Liver (tissue), 10 donors: ENCODE measurements at places on chromosomes 2 and 18. TPM values are rescaled to one million over a fixed set of nuclear protein-coding genes. Genes with fewer than 3 reads are reported as not detected.

Gene PSTPIP2
- 12.8 TPM for total RNA-seq

Gene SERTAD2
- total RNA-seq, result 13.3 TPM

Gene C18orf54
- 0.42 TPM for total RNA-seq

Gene CCL20
- 5.9 TPM for total RNA-seq

Gene TUBA4B
- total RNA-seq, result 0.08 TPM

DNA sequence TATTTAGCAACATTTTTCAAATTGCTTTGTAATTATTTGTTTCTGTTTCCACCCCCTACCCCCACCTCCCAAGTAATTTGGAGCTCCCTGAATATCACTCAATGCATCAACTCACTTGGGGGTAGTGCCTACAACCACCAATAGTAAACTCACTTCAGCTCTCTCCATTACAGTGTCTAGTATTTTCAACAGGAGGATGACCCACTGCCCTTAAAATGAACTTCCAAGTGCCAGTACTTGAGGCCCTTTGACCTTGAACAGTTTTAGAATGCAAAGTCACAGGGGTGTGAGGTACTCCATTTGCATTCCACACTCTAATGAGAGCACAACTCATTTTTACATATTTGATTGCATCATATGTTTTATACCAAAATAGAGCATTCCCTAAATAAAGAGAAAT lies 523.0 kb downstream of the ERBB4 start:
- no peaks in the 10 kb centered on the region for H3K4me1 ChIP-seq
- H3K36me3 ChIP-seq, result no peaks in the 10 kb centered on the region
- no peak overlapping the region for H3K27ac ChIP-seq
- no peak for DNase-seq
- H3K27me3 ChIP-seq, result no peaks in the 10 kb centered on the region

- H3K4me1 ChIP-seq, result no peaks in the 10 kb centered on the region
- no peaks in the 10 kb centered on the region for H3K36me3 ChIP-seq
- no peak for DNase-seq
Observed at GRCh38 chr2:122070241-122070731, 314.8 kb downstream of the TSN start.

- peaks cover 5% of the 10 kb centered on the region for H3K36me3 ChIP-seq
- H3K4me1 ChIP-seq, result no peaks in the 10 kb centered on the region
- no peaks in the 10 kb centered on the region for H3K27me3 ChIP-seq
- H3K27ac ChIP-seq, result no peak overlapping the region
Observed at GRCh38 chr2:106161938-106162820, 31.9 kb downstream of the UXS1 start.

DNA sequence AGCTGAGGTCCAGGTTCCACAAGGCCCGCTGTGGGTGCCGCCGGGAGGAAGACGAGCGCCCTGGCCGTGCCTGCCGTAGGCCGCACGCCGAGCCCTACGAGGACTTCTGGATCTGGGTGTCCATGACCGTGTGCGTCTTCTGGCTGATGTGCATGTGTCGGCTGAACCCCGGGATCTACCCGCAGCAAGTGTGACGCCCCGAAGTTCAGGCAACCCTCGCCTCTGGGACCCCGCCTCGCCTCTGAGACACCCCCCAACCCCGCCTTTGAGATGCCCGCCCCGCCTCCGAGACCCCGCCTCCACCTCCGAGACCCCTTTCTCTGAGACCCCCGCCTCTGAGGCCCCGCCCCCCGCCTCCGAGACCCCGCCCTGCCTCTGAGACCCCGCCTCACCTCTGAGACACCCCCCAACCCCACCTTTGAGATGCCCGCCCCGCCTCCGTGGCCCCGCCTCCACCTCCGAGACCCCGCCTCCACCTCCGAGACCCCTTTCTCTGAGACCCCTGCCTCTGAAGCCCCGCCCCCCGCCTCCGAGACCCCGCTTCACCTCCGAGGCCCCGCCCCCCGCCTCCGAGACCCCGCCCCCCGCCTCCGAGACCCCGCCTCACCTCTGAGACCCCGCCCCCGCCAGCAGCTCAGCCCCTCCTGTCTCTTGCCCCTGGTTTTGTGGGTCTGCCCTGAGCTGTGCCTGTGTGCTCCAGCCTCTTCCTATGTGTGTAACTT lies 3.7 kb downstream of the RTP5 start:
- H3K36me3 ChIP-seq, result no peaks in the 10 kb centered on the region
- no peak overlapping the region for H3K27ac ChIP-seq
- no peak overlapping the region for H3K4me3 ChIP-seq

DNA sequence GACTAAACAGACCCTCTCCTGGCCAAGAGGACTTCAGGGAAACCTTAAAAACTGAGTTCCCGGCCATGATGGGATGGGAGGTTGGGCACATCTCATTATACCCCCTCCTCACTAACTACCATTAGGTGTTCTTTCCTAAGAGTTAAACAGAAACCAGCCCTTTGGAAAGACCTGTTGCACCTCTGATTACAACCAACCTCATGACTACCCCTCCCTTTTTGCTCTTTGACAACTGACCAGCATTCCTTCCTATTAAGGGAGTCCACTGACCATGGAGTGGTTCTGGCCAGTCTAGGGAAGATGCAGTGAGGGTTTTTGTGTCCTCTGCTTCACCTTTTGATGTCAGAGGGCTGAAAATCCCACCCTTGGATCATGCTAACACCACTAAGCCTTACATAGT lies 44.5 kb upstream of the FRZB start:
- peaks cover 41% of the 10 kb centered on the region for H3K4me1 ChIP-seq
- H3K27me3 ChIP-seq, result no peaks in the 10 kb centered on the region
- no peak overlapping the region for H3K4me3 ChIP-seq

- H3K27me3 ChIP-seq, result no peaks in the 10 kb centered on the region
- no peaks in the 10 kb centered on the region for H3K36me3 ChIP-seq
- DNase-seq, result no peak
- no peak overlapping the region for H3K4me3 ChIP-seq
Observed at GRCh38 chr18:39991696-39992265, 1963.3 kb upstream of the PIK3C3 start.

DNA sequence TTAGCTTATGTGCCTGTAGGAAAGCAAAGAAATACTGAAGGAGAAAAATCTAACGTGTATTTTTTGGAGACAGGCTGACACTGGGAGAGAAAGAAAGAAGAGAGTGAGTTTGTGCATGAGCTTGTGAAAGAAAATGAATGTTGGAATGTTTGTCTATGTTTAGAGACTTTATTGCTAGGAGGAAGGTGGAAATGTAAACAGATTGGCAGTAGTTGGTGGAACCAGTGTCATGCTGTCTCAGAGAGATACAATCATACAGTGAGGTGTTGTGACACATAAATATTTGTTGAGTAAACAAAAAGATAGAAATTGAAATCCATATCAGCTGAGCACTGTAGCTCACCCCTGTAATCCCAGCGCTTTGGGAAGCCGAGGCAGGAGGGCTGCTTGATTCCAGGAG lies 222.2 kb upstream of the MEIS1 start:
- H3K27ac ChIP-seq, result no peak overlapping the region
- no peaks in the 10 kb centered on the region for H3K36me3 ChIP-seq
- no peak overlapping the region for H3K4me3 ChIP-seq
- no peak for DNase-seq

- H3K27ac ChIP-seq, result no peak overlapping the region
- no peak for DNase-seq
- H3K27me3 ChIP-seq, result no peaks in the 10 kb centered on the region
Observed at GRCh38 chr2:35932276-35932963, 423.2 kb upstream of the CRIM1 start.

- DNase-seq, result no peak
- no peaks in the 10 kb centered on the region for H3K4me1 ChIP-seq
- no peaks in the 10 kb centered on the region for H3K36me3 ChIP-seq
- no peaks in the 10 kb centered on the region for H3K27me3 ChIP-seq
Observed at GRCh38 chr18:59910967-59911366, 11.2 kb downstream of the PMAIP1 start.

- H3K27ac ChIP-seq, result no peak overlapping the region
- H3K36me3 ChIP-seq, result no peaks in the 10 kb centered on the region
- H3K4me3 ChIP-seq, result no peak overlapping the region
- peaks cover 4% of the 10 kb centered on the region for H3K4me1 ChIP-seq
Observed at GRCh38 chr2:160429248-160430000, 64.2 kb downstream of the RBMS1 start.
